Subcutaneous preadipocyte (primary cell): ENCODE measurements at places on chromosomes 7 and 10. TPM values are rescaled to one million over a fixed set of nuclear protein-coding genes. Genes with fewer than 3 reads are reported as not detected.

The ASNS gene
- 32.1 and 33.8 TPM in 2 replicates for total RNA-seq

The BET1 gene
- 18.7 and 25.2 TPM in 2 replicates for total RNA-seq

The SSBP1 gene
- total RNA-seq, result 115 and 118 TPM in 2 replicates

The KIAA1549 gene
- 0.37 and 1.2 TPM in 2 replicates for total RNA-seq

The TMEM254 gene
- 8.4 and 12.1 TPM in 2 replicates for total RNA-seq
